Tibial nerve (tissue), 4 donors: ENCODE measurements at places on chromosomes 12 and 14.

DNA sequence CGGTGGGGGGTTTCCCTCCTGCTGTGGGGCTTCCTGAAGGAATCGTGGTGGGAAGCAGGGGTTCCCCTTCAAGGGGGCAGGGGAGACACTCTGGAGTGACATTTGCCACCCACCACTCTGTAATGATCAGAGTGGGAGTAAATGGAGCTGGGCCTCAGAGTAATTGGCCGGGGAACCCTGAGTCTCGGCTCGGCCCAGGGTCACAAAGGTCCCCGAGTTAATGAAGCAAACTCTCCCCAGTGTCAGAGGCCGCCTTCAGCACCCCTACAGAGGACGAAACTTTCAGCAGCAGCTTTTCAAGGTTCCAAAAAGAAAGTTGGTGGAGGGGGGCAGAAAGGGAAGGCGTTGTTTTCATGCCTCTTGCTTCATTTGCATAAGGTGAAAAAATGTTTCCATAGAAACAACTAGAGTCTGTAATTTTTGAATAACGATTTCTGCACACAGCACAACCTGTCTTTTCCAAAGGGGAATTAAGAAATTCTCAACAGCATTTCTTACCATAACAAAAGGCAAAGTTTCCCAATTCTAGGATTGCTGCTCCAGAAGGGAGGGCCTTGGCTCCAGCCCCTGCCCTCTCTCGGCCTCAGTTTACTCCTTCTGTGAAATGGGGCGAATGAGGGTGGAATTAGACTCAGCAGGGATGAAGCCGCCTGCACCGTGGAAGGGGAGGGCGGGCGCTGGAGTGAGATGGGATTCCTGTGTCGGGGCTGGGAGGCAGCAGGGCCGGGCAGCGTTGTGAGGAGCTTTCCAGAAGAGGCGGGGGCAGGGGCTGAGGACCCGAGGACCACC is 67.0 kb upstream of the BEGAIN start:
- DNase-seq, result no peak

DNA sequence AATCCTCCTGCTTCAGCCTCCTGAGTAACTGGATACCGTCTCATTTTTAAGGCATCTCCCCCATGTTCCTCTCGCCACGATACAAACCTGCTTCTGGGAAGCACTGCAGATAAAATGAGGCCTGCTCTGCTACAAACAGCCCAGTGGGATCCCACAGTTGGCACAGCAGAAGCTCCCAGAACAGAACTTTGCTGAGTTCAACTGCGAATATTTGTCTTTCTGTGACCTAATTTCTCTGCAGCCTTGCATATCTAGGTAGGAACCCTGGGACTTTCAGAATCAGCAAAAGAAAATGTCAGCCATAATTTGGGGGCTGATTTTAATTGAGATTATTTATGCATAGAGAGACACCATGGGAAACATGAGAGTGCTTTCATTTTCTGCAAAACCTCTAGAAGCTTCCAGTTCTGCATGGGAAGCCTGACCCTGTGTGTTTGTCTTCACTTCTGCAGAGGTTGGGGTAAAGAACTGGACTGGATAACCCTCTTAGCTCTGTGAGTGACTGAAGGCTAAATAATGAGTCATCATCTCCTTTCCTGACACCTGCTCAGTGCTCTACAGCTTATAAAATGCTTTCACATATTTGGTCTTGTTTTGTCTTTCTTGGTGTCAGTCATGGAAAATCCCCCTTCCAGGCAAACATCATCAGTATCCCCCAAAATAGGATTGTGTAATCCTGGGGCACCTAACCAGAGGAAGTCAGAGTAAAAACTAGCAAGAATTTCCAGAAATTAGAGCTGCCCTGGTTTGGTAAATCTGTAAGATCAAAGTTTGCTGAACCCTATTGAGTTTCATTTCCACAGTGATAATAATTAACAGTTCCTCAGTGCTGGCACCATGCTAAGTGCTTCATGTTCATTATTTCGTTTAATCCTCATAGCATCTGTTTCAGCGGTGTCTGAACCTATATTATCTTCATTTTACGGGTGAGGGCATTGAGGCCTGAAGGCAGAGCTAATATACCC is 185.8 kb downstream of the SLC15A4 start:
- DNase-seq, result no peak

DNA sequence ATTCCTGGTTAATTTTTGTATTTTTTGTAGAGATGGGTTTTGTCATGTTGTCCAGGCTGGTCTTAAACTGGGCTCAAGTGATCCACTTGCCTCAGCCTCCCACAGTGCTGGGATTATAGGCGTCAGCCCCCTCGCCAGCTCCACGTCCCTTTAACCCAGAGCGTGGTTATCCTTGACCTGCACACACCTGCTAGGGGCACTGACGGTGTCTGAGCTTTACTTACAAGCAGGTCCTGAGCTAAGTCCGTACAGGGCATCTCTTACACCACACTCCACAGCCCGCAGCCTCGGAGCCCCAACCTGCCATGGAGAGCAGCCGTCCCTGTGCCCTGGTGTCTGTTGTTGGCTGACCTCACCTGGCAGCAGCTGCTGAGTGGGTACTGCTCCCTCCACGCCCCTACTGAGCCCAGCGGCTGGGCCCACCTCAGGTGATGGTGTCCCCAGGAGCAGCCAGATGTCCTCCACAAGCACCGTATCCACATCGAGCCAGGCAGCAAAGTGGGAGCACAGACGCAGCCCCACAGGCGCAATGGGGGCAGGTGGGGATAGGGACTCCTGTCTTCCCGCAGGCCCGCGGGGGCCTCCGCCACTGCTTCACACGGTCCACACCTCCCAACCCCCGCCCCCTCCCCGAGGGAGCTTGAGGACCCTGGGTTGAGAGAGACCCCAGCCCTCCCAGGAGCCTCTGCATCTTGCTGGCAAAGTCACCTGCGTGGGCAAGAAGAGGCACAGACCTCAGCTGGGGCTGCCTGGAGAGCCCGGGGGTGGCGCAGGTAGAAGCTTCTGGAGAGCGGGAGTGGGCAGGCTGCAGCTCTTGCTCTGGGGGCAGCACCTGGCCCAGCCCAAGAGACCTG is 325.4 kb upstream of the SFSWAP start:
- no peak for DNase-seq

DNA sequence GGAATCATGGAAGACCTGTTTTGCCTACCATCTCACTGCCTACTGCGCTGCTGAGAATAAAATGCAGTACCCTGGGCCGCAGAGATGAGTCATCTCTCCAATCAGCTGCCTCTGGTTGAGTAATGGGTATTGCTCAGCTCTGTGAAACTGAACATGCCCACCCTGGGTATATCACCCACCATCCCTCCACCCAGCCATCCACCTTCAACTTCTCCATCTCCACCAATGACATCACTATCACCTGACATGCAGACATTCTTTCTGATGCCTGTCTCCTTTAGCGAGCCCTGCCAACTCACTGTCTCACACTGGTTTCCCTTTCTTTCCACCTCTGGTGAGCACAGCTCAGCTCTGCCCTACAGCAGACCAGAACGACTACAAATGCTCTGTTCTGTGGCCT is 33.6 kb downstream of the E2F7 start:
- no peak for DNase-seq

DNA sequence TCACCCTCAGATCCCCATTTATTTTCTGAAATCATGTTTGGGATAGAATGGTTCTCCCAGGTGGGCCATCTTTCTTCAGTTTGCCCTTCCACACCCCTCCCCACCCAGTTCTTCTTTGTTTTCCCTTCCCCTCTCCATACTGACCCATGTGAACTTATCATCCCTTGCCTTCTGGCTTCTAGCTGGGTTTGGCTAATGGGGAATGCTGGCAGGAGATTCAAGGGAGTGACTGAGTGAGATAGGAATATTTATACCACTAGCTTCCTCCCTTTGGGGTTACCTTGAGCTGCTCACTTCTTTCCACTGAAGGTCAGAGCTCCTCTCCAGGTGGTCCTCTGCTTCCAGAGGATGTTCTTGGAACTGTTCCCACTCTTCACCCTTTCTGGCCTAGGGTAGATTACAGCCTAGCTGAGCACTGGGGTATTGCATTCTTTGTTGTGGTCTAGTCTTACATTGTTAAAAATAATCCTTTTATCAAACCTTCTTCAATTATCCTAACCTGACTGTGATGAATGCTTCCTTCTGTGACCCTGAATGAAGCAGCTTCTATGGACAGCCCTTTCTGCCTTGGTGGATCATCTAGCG is 88.3 kb upstream of the ATP2B1 start:
- DNase-seq, result no peak

DNA sequence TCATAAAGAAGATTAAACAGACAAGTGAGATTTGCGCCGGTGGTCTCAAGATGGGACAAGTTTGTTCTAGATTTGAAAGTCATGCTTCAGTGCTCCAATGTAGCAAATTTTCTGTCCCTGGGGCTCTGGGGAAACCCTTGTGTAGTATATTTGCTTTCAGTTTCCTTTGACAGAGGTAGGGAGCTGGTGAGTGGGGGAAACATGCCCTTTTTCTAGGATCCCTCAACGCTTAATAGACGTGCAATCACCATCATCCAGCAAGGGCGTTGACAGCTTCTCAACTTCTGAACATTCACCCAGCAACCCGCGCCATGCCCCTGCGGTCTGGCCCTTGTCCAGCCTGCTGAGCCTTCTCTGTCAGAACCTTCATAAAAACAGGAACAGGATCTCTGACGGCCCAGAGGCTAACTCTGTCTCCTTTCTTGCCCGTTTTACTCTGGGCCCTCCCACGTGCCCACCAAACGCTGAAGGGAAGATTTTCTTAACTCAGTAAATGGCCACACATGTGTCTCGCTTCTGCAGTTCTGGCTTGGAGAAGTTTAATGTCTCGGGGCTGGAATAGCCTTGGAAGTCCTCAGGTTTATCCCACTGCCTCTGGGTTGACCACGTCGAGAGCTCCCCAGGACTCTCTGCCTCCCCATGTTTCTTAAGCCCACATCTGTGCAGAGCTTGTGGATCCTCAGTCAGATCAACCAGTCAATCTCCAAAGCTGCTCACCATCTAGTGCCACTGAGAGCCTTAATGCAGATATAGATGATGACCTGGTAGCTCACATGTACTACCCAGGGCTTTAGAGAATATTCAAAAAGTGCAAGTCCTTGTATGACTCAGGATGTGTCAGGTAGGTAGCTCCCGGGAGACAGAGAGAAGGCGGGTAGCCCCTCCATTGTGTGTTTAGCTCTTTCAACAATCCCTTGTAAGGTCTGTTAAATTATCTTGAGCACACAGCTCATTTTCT is 58.1 kb upstream of the CCND2 start:
- peak; percentile 39 for DNase-seq

DNA sequence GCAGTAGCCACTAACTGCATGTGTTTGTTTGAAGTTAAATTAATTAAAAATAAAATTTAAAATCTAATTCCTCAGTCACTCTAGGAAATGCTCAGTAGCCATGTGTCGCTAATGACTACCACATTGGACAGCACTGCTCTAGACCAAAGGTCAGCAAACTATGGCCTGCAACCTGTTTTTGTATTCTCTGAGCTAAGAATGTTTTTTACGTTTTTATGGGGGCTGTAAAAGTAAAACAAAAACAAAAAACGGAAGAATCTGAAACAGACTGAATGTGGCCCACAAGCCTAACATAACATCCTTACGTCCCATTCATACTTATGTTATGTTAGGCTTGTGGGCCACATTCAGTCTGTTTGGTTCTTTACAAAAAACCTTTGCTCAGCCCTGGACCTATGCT is 57.8 kb downstream of the LIN52 start:
- no peak for DNase-seq

DNA sequence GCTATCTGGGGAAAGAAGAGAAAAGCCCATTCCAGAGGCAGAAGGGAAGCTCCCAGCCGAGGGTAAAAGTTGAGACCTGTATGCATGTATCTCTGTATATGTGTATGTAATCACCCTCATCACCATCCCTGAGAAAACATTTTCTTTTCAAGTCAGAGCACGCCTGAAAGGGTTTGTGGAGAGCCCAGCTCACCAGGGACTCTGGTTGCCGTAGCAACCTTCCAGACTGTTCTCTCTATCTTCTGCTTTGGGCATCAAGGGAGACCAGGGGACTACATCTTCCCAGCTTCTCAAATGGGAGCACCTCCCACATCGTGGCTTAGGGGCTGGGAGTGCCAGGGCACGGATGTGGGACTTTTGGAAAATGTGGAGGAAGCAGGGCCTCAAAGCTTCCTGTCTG is 93.5 kb downstream of the GALNT8 start:
- DNase-seq, result no peak

- no peak for DNase-seq
Measured at GRCh38 chr12:68771223-68771925, 25.4 kb downstream of the SLC35E3 start.

- no peak for DNase-seq
Measured at GRCh38 chr12:124456133-124456651, 111.2 kb downstream of the NCOR2 start.

DNA sequence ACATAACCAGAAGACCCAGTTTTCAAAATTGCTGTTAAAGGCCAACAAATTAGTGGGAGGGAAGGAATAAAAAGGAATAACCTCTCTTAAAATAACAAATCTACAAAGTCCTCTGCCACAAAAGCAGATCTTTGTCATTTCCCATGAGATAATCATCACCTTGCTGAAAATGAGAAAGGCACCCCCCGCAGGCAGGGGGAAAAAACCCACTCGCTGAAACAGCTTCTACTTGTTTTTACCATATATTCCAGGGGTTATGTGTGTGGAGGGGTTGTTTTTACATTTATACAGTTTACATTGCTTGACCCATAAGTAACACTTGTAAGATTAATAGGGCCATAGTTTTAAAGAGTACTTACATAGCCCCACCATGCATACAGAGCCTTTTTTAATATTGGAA is 131.0 kb downstream of the PRICKLE1 start:
- no peak for DNase-seq

DNA sequence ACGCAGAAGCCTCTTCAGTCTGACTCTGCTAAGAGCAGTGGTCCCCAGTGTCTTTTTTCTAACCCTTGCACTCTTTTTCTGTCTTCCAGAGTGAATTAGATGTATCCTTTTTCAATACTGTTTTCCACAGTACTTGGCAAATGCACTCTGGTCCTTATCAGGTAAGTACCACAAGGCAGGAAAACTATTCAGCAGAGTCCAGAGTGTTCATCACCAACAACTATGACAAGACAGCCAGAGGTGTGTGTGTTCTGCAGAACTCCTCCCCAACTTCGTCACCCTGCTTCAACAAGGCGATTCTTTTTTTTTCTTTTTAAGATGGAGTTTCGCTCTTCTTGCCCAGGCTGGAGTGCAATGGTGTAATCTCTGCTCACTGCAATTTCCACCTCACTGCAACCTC is 54.3 kb upstream of the STRN3 start:
- DNase-seq, result no peak

DNA sequence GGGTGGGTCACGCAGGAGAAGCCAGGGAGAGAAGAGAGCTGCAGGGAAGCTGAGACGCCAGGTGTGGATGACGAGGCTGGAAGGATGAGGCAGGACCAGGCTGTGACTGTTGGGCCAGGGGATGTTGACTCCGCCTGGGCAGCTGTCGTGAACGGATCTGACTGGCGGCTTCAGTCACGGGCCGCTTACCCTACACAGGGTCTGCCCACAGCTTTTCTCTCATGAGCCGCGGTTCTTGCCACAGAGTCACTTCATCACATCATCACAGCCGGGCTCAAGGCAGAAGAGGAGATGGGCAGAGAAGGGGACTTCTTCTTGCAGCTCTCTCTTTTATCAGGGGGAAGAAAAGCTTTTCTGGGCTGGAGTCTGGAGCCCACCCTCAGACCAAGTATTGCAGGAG is 7.7 kb downstream of the CLBA1 start:
- DNase-seq, result no peak

DNA sequence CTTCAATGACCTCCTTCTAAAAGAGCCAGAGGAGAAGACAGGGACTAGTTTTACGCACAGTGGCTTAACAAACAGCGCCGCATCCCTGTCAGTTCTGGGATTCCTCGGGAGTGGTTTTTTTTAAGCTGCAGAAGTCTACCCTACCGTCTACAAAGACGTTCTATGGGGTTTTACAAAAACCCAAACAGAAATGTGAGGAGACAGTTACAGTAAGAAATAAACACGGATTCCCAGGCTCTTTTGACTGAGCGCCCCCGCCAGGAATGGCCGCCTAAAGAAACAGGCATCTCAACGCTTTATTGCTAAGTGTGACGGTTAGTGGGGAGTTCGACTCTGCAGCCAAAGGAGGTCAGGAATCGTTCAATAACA is 484 bp downstream of the ALKBH1 start:
- no peak for DNase-seq
